CD4-positive, CD25-positive, alpha-beta regulatory T cell (primary cell): ENCODE measurements at places on chromosomes 2 and 18.

- DNase-seq = no peak
Observed at GRCh38 chr2:71583876-71584275, 130.5 kb downstream of the DYSF start.

- peak; percentile 36 for DNase-seq
Observed at GRCh38 chr2:215435870-215436704, at the start of gene FN1. FN1 (minus strand) TSS chr2:215436068; CDS start chr2:215435802, 266 bp downstream.

- no peak for DNase-seq
Observed at GRCh38 chr18:57744211-57744694, 58.9 kb downstream of the ATP8B1 start.

- DNase-seq = no peak
Observed at GRCh38 chr2:55302241-55302640, 33.2 kb upstream of the MTIF2 start.

DNA sequence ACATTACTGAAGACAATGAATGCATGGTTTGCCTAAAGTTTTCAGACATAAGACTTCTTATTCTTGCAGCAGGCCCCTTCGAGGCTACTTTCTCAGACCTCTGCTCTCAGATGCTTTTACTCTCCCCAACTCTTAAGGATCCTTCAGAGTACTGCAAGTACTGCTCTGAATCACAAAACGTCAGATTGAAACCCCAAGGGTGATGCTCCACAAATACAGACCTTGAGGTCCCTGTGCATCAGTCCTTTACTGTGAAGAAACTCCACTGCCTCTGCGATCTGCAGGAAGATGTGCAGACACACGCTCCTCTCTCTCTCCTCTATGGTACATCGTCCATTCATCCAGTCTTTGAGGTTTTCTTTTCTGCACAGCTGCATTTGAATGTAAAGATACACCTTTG lies 52.8 kb downstream of the EIF2AK3 start:
- no peak for DNase-seq

GRCh38 chr2:160941290-160941846 lies 218.9 kb upstream of the TANK start:
- DNase-seq = no peak

- no peak for DNase-seq
Observed at GRCh38 chr2:160091381-160091780, 29.0 kb upstream of the PLA2R1 start.

GRCh38 chr18:49648811-49649210 lies 87.0 kb downstream of the LIPG start:
- no peak for DNase-seq

DNA sequence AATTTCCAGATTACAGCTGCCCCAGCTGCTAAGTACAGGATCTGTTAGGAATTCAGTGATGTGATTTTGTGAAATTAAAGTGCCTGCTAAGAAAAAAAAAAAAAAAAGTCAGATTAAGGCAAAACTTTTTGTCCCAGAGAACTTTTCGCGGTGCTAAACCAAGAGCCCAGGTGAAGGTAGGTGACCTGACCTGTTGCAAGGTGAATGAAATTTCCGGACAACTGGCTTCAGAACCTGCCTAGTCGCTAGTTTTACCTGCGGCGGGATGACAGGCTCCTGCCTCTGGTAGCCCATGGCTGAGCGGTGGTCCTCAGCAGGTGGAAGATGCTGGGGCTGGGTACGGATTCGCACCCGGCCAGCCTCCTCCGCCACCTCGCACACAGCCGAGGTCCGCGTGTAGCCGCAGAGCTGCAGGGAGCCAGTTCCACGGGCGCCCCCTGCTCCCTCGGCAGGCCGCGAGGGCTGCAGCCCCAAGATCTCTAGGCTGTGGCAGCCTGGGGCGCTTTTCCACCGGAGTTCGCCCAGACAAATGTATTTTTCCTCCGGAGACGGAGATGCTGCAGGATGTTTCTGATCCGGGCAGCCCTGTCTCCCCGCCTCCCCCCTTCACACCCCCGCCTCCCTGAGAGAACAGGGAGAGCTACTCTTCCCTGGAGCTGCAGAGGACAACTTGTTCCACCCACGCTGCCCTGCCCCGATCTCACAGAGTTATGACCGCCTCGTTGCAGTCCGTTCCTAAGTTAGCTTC lies at the start of gene SLC38A11:
SLC38A11 (minus strand) TSS at position 572 of the 748 bp plus-strand sequence; CDS start at position 294, 278 bp downstream.
- no peak for DNase-seq

DNA sequence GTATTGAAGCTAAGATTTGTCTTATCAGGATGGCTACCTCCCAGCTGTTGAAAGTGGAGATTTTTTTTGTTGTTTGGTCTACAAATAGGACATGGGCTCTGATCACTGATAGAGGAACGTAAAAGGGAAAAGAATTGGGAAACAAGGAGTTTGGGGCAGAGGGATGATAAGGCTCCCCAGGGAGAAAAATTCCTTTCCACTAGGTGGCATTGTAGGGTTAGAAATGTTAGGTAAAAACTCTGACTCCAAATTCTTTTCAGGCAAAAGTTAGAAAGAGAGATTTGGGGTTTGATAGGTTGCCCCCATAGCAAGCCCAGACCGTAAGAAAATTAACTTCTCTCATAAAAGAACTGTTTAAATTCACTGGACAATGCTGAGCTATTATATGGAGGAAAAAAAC lies 19.8 kb downstream of the CMPK2 start:
- DNase-seq = no peak

DNA sequence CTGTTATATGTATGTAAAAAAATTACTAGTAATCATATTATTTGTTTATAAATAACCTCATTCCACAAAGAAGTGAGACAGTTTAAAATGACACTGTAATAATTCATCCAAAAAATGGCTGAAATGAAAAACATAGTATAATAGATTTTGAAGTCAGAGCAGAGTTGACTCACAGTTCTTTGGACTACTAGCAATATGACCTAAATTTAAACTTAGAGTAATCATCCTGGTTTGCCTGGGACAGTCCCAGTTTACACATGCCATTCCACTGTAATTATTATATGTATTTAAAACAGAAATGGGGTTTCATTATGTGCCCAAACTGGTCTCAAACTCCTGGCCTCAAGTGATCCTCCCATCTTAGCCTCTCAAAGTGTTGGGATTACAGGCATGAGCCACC lies 48.3 kb downstream of the CCDC88A start:
- no peak for DNase-seq

DNA sequence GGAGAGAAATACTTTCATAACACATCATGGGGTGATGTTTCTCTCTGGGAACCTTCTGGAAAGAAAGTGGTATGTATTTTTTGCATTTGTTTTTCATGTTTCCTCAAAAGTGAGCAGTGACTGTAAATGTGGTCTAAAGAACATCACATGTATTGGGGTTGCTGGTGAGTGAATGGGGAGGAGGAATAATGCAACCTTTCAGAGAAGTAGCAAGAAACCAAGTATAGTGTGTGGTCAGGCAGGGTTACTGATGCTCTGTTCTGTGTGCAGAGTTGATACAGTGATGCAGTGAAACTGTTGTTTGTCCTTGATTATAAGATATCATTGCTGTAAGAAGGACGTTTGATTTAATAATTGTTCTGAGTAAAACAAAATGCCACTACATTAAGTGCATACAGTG lies 24.1 kb downstream of the ADNP2 start:
- no peak for DNase-seq

DNA sequence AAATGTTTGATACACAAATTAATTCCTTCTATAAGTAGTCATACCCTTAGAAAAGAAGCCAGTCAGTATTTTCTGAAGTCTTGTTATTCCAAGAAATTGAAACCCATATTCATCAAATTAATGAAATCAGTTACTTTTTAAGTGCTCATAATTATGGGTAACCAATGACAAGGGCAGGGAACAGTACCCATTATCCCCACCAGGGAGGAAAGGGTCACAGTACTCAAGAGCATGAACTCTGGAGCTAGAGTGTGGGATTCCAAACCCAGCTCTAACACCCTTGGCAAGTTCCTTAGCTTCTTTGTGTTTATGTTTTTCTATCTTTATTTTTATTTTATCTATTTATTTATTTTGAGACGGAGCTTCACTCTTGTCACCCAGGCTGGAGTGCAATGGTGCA lies 68.4 kb downstream of the CCDC148 start:
- no peak for DNase-seq

DNA sequence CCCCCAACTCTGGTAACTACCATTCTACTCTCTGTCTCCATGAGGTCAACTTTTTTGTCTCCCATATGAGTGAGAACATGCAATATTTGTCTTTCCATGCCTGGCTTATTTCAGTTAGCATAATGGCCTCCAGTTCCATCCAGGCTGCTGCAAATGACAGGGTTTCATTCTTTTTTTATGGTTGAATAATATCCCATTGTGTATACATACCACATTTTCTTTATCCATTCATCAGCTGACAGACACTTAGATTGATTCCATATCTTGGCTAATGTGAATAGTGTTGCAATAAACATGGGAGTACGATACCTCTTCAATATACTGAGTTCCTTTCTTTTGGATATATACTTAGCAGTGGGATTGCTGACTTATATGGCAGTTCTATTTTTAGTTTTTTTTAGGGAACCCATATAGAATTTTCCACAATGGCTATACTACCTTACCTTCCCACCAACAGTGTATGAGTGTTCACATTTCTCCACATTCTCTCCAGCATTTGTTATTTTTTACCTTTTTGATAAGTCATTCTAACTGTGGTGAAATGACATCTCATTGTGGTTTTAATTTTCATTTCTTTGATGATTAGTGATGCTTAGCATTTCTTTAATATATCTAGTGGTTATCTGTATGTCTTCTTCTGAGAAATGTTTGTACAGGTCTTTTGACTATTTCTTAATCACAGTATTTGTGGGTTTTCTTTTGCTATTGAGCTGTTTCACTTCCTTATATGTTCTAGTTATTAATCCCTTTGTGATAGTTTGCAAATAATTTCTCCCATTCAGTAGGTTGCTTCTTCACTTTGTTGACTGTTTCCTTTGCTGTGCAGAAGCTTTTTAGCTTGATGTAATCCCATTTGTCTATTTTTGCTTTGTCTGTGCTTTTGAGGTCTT lies 112.2 kb downstream of the SRBD1 start:
- peak; percentile 9 for DNase-seq

DNA sequence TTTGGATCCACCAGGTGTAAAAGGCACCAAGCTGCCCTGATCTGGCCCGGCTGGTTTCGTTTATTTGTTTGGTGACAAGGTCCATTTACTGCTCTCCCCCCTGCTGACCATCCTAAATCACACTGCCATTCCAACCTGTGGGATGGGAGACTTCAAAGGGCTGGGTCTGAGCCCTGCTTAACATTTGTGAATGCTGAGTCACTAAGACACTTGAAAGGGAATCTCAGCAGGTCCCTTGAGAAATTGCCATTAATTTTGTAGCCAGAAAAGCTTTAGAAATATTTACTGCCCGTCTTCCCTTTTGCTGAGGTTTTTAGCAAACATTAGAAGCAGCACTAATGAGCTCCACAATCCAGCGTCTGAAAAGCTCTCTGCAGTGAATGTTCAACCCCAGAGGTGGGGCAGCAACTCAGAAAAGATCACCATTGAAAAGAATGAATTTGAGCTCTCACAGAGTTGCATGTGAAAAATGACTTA lies 133.8 kb downstream of the ARL4C start:
- DNase-seq = no peak
